ENCODE measurements at places on chromosomes 2 and 18. TPM values are rescaled to one million over a fixed set of nuclear protein-coding genes. Genes with fewer than 3 reads are reported as not detected.

- no peak for DNase-seq
Measured at GRCh38 chr18:80200171-80200931, 47.0 kb downstream of the PARD6G start.

The CRYBA2 gene
- not detected for polyA plus RNA-seq

- no peak for DNase-seq
Measured at GRCh38 chr2:126645211-126645618, 10.7 kb upstream of the GYPC start.

DNA sequence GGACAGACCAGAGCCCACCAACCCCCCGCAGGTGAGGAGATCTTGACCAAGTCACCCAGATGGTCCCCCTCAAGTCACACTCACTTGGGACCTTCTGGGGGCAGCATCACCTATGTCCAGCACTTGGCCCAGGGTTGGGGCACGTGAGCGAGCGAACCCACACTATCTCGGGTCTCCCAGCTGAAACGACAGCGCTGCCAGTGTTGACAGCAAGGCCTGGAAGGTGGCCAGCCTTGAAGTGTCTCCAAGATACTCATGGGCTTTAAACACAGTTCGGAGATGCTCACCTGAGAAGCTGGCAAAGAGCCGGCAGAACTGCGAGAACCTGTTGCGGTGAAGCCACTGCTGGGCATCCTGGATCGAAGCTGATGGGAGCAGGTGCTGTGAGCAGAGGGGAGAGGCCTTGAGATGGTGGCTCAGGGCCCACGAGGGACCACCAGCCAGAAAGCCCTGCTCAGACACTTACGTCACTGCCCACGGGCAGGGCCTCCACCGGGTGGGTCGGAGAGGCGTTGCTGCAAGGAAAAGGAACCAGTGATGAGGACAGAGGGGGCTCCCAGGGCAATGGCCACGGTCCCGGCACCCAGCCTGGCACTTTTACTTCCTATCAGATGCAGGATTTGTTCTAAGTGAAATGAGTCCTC, 47.5 kb downstream of the TFCP2L1 start:
- no peak for DNase-seq

GRCh38 chr2:207239754-207240494, 74.2 kb upstream of the KLF7 start:
- no peak for DNase-seq

DNA sequence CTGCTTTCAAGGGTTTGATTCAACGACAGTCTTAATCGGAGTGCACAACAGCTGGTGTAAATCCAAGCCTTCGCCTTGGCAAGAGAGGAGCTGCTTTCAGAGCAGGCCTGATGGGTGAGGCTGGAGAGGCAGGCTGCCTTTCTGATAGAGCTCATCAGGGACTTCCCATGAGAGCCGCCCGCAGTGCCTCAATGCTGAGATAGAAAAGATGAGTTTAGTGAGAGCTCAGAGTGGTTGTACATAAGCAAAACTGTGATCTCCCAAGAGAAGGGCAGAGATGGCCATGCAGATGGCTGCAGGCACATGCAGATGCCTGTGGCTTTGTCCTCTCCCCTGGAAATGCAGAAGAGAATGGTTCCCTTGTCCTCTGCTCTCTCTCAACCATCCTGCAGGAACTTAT, 122.1 kb downstream of the ARL4C start:
- DNase-seq: peak; percentile 55

DNA sequence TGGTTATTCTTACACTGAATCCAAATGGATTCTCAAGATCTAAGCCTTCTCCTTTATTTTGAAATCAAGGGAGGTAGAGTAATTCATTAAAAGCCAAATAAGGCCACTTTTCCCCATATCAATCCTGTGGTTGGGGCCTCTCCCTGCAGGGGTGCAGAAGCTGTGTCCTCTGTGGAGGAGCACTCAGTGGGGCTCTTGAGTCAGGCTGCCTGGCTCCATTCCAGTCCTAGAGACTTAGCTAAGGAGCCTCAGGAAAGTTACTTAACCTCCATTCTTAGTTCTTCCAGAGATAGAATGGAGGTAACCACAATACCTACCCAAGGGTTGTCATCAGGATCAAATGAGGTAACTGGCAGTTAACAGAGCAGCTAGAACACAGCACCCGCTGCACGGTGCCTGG, 564.3 kb downstream of the CMPK2 start:
- DNase-seq: no peak

DNA sequence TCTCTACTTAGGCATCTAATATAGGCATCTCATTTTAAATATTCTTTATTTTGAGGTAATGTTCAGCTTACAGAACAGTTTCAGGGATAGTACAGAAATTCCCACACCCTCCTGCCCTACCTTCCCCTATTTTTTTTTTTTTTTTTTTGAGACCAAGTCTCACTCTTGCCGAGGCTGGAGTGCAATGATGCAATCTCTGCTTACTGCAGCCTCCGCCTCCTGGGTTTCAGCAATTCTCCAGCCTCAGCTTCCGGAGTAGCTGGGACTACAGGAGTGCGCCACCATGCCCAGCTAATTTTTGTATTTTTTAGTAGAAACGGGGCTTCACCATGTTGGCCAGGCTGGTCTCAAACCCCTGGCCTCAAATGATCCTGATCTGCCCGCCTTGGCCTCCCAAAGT, 97.6 kb downstream of the EPB41L5 start:
- no peak for DNase-seq

DNA sequence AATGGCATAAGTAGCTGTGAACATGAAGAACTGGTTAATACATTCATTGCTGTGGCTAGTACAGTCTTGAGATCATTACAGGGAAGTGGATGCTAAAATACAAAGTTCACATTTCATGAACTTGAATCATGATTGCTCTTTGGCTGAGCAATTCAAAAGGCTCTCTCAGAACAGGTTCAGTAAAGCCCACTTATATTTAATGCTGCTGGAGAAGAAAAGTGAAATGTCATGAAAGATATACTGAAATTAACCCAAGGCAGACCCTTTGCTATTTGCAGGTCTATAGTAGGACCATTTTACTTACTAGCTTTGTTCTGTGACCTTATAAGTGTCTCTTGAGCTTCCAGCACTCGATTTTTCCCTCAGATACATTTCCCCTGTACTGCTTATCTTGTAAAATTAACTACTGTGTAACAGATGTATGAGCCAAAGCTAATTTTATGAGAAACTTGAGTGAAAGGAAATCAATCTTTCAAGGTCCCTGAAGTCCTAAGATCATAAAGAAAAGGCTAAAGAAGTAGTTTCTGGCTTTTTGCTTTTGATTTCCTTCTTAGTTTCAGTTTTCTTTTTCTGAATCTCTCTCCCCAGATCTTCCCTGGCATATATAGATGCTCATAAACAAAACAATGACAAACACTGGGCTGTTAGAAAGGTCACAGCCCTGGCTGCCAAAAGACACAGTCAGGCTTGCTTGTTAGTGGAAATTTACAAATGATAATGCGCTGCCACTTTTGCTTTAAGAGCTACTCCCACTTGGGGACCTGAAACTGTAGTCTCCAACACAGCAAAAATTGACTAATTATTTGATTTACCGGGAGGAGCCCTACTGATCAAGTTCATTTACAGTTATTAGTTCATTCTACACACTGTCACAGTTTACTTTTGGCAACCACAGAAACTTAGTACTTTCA, 132.7 kb upstream of the XPO1 start:
- no peak for DNase-seq

The IL18RAP gene
- 1.2 TPM for polyA plus RNA-seq

Measured in right lung (tissue), 10 donors.